Dermis microvascular lymphatic vessel endothelial cell (primary cell): ENCODE measurements at places on chromosomes 1 and 21. TPM values are rescaled to one million over a fixed set of nuclear protein-coding genes. Genes with fewer than 3 reads are reported as not detected.

Gene KISS1
- 0.38 and 1.2 TPM in 2 replicates for total RNA-seq

Gene GNG5
- total RNA-seq, result 10.1 and 17.8 TPM in 2 replicates

Gene UBR4
- 74.1 and 99.1 TPM in 2 replicates for total RNA-seq

Gene FCRL5
- not detected in 2 replicates for total RNA-seq

Gene PLOD1
- 138 and 192 TPM in 2 replicates for total RNA-seq

Gene CFHR1
- not detected in 2 replicates for total RNA-seq

Gene VWA5B1
- total RNA-seq, result not detected in 2 replicates

Gene HSD11B1
- total RNA-seq, result not detected in 2 replicates

Gene DYRK1A
- total RNA-seq, result 48.3 and 63.5 TPM in 2 replicates

Gene RAB3B
- total RNA-seq, result 2.1 and 4.0 TPM in 2 replicates

Gene UMODL1
- not detected in 2 replicates for total RNA-seq

Gene FAM76A
- 6.2 and 9.7 TPM in 2 replicates for total RNA-seq

Gene C1orf87
- not detected in 2 replicates for total RNA-seq

Gene CD5L
- not detected in 2 replicates for total RNA-seq

Gene AVPR1B
- total RNA-seq, result not detected in 2 replicates

Gene S100A14
- total RNA-seq, result 0.13 and 0.51 TPM in 2 replicates

Gene ERICH3
- total RNA-seq, result not detected in 2 replicates

Gene F11R
- total RNA-seq, result 92.2 and 191 TPM in 2 replicates

Gene ADCY10
- under 0.01 and 0.13 TPM in 2 replicates for total RNA-seq

Gene C1QB
- total RNA-seq, result not detected in 2 replicates

Gene LIN28A
- not detected in 2 replicates for total RNA-seq

Gene LCE3E
- total RNA-seq, result not detected in 2 replicates

Gene PHLDA3
- 20.4 and 28.6 TPM in 2 replicates for total RNA-seq

Gene TESK2
- total RNA-seq, result 4.2 and 5.9 TPM in 2 replicates

Gene FAM167B
- 0.64 and 1.9 TPM in 2 replicates for total RNA-seq

Gene IVL
- total RNA-seq, result not detected in 2 replicates

Gene SPRR5
- not detected in 2 replicates for total RNA-seq

Gene PDE9A
- 1.4 and 4.7 TPM in 2 replicates for total RNA-seq

Gene AMY1B
- not detected in 2 replicates for total RNA-seq

Gene OPRD1
- total RNA-seq, result not detected in 2 replicates

Gene NPHS2
- not detected in 2 replicates for total RNA-seq

Gene ARHGEF10L
- 1.2 and 1.5 TPM in 2 replicates for total RNA-seq

Gene SLC1A7
- not detected in 2 replicates for total RNA-seq

Gene NPHP4
- total RNA-seq, result 2.4 and 2.9 TPM in 2 replicates

Gene SPRR1A
- not detected in 2 replicates for total RNA-seq

Gene SCP2
- total RNA-seq, result 86.7 and 100 TPM in 2 replicates

Gene TMEM52
- 0.13 TPM in 2 replicates for total RNA-seq

Gene METTL13
- total RNA-seq, result 19.4 and 29.1 TPM in 2 replicates

Gene DDR2
- total RNA-seq, result 2.1 and 10.8 TPM in 2 replicates

Gene DENND2D
- 1.4 TPM in 2 replicates for total RNA-seq

Gene PRDM16
- total RNA-seq, result not detected in 2 replicates

Gene SLC41A1
- 8.1 and 12.3 TPM in 2 replicates for total RNA-seq

Gene PPM1J
- total RNA-seq, result 0.64 and 0.76 TPM in 2 replicates

Gene PLA2G2C
- not detected in 2 replicates for total RNA-seq

Gene AQP10
- not detected in 2 replicates for total RNA-seq

Gene MFSD2A
- total RNA-seq, result 0.13 and 0.51 TPM in 2 replicates

Gene DCDC2B
- total RNA-seq, result not detected in 2 replicates

Gene CELA3A
- total RNA-seq, result not detected in 2 replicates

Gene EDN2
- total RNA-seq, result not detected in 2 replicates

Gene CCDC190
- total RNA-seq, result not detected in 2 replicates

Gene MTF1
- total RNA-seq, result 1.4 and 2.7 TPM in 2 replicates
